HEK293T (cell line): ENCODE measurements at places on chromosomes 3 and 15.

- peak; percentile 19 for DNase-seq
These were observed 82.7 kb downstream of the TMEM39A start for GRCh38 chr3:119380697-119381096.

DNA sequence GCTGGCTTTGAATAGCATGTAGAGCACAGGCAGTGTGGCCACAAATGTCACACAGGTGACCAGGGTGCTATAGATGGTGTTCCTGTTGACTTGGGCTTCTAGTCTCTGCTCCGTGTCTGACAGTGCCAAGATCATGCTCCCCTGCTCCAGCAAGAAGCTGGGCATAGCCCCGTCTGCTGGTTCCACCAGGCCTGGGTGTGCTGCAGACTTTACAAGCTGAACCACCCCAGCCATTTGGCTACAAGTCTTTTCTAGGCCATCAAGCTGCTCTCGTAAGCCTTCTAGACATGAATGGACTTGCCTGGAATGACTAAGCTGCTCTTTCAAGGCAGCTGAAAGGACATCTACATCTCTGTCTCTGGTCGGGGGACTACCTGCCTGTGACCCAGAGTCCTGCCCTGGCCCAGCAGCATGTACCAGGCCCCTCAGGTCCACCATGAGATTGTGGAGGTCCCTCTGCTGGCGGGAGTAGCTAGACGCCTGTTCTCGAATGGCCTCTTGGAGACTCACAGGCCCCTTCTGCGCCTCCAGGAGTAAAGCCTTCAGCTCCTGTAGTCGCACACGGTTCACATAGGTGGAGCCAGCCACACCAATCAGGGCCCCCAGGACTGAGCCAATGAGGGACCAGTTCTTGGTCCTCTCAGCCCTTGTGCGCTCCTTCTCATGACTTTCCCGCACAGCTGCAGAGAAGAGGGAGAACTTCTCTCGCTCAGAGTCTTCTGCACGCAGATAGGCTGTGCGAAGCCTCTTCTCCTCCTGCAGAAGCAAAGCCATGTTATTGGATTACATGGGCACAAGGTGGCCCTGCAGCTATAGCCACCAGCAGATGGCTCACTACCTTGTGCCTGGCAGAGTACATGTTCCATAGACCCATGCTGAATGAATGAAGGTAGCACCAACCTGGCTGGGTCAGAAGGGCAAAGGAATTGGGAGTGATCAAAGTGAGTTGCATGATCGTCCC lies 2.8 kb upstream of the PLXNB1 start:
- no peak for DNase-seq

DNA sequence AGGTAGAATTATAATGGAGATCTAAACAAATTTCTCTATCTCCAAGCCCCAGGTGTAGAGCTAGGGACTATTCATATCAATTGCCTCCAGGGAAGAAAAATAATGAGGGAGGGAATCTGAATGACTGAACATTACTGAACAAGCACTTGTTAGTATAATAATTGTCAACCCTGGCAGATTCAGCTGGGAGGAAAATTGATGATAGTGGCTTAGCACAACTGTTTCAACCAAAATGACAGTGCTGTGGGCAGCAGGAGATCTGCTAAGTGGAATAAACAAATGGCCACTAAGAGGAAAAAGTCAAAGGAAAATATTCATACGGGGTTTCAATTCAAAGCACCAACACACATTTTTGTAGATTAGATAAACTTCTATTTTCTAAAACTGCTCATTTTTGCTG lies 294.9 kb upstream of the ZNF385D start:
- DNase-seq = no peak

GRCh38 chr3:160618363-160618762 lies 53.0 kb upstream of the KPNA4 start:
- DNase-seq = peak; percentile 24

- no peak for DNase-seq
These were observed 142.9 kb upstream of the ADAMTS9 start for GRCh38 chr3:64830681-64831080.

DNA sequence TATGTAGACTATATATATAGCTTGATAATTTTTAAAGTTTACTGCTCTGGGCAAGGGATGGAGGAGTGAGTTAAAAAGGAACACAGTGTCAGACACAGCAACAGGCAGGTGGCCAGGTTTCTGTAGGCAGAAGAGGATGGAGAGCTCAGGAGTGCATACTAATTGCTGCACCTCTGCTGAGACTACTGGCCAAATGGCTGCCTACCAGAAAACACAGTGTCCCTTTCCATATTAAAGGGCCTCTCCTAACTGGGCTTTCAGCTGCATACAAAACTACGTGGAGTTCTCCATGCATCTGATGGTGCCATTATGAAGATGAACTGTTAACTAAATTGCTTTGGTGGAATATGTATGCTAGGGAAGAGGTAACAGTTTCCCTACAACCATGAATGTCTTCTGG lies 1.8 kb downstream of the ATP13A4 start:
- DNase-seq = no peak

- no peak for DNase-seq
These were observed 195.9 kb upstream of the LRRN1 start for GRCh38 chr3:3603351-3603750.

- no peak for DNase-seq
These were observed 36.3 kb upstream of the PSMD6 start for GRCh38 chr3:64059484-64060175.
